ENCODE measurements at places on chromosomes 1 and 21.

DNA sequence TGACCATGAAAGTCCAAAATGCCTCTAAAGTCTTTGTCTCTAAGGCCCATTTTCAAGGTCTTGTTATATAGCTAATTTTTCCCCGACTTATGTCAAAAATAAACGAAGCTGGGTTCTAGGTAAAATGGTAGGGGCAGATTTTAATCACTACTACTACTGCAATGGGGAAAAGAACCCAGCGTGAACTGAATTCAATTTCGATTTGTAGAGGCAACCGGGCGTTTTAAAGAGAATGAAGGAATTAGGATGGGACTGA is 536 bp upstream of the EXO1 start:
- DNase-seq: no peak

GRCh38 chr1:29441916-29442668 is 205.8 kb downstream of the PTPRU start:
- no peak for DNase-seq

- DNase-seq: no peak
Observed at GRCh38 chr1:163399976-163400601, 78.3 kb downstream of the NUF2 start.

DNA sequence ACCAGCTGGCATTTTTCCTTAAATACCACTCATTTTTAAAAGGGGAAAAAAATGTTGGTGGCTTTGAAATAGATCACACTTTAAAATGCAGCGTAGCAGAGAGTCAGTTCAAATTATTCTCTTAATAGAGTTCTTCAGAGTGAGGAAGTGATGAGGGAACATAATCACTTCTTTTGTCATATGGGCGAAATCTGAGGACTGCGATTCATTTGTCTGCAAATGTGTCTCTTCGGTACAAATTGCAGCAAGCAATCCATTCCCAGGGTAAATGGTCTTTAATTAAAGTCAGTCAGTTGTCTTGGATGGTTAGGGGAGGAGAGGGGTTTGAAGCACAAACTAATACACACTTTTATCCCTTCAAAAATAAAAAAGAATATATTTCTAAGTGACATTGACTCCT is 86.0 kb upstream of the SELENON start:
- no peak for DNase-seq

DNA sequence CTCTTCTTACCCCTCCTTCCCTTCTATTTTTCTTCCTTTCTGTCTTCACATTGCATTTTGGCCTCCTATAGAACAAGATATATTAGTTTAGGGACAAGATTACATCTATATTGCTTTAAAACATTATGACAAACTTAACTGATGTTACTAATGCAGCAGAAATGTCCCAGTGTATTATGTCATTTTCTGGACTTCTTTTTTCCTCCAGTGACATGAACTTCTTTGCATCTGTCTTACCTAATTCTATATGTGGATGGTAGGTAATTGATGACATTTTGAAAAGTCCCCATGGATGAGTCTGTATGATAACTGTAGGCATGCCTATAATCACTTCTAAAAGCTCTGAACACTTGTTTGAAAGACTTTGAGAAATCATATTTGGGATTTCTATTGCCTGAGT is 89.5 kb downstream of the FNBP1L start:
- DNase-seq: no peak

Measured in effector memory CD4-positive, alpha-beta T cell (primary cell).